Caki2 (cell line): ENCODE measurements at places on chromosomes 5 and 9.
A peak's percentile ranks its signal among the peaks of the same experiment; 100 is the strongest.

GRCh38 chr9:34371886-34372466, 4.7 kb downstream of the MYORG start:
- DNase-seq, result no peak

- DNase-seq, result no peak
Observed at GRCh38 chr9:68668127-68668526, 36.9 kb upstream of the PIP5K1B start.

GRCh38 chr9:107847978-107848964, 358.7 kb upstream of the KLF4 start:
- no peak for DNase-seq

GRCh38 chr5:135242021-135242865, 156.8 kb downstream of the MACROH2A1 start:
- DNase-seq, result no peak

DNA sequence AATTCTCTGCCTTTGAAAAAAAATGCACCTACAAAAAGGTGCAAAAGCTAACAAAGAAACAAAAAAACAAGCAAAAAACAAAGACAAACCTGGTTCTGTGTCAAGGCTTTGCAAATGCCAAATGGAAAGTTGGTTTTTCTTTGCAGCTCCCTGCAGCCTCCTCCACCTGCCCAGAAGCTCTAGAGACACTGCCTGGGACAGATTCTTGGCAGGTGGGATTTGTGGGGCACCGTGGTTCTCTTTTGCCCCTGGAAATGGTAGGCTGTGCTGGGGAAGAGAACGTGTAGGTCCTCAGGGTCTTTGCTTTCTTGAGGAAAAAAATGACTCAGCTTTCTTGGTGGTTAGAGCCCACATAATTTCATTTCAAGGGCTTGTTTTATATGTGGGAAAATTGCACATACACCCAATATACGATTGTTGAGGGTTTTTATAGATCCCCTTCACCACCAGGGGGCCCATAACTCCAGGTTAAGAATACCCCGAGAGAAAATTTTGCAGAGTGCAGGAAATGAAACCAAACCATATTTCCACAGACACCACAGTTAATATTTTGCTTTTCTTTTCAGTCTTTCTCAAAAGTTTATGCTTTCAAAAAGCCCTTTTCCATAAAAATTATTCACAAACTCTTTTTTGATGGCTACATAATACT, 58.7 kb downstream of the NXNL2 start:
- no peak for DNase-seq

- peak; percentile 75 for DNase-seq
Observed at GRCh38 chr5:123708074-123708806, 196.3 kb downstream of the CSNK1G3 start.

- DNase-seq, result no peak
Observed at GRCh38 chr9:13939701-13940490, 374.0 kb downstream of the NFIB start.

DNA sequence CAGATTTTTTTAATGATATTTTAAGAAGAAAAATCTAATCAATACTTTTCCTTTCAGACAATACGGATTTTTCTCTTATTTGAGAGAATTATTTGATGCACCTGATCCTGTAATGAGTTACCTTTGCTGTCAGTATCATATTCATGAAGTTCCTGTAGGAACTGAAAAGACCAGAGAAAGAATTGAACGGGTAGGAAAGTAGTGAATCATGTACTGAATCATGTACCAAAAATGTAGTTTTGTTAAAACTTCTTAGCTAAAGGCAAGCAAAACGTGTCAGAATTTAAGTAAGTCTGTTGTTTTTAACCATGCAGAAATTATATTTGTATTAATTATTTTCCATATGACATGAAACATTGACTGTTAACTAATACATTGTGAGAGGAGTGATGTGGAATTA, 56.6 kb downstream of the SMC5 start:
- DNase-seq, result no peak

DNA sequence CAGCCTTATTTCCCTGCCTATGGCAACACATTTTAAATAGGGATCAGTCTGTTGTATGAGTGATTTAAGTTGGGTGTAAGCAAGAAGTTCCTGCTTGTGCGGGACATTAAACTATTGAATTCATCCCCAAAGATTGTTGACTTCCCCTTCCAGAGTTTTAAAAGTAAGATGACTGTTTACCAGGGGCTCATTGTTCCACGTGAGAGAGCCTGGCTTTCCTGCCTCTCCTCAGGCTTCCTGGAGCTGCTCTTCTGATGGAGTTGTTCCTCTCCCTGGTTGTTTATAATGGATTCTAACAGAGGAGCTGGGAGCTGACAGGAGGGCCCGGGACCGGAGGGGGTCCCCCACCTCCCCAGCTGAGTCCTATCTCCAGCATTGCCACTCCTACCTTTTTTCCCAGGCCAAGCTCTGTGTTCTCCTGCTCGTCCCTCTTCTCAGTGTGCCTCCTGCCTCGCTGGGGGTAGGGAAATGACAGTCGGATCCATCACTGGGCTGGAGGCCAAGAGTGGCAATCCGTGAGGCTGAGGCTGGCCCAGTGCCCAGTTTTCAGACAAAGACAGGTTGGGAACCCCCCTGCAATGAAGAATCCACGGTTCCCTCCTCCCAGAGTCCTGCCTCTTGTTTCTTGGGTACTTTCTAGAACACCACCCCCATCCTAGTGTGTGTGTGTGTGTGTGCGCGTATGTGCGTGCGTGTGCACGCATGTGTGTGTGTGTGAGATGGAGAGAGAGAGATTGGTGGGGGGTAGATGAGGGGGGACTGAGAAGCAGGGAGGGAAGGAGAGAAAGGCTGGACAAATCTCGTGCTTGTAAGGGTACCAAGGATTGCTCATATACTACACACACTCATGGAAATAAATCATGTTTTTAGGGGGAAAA, 123.7 kb upstream of the NFIB start:
- DNase-seq, result no peak

DNA sequence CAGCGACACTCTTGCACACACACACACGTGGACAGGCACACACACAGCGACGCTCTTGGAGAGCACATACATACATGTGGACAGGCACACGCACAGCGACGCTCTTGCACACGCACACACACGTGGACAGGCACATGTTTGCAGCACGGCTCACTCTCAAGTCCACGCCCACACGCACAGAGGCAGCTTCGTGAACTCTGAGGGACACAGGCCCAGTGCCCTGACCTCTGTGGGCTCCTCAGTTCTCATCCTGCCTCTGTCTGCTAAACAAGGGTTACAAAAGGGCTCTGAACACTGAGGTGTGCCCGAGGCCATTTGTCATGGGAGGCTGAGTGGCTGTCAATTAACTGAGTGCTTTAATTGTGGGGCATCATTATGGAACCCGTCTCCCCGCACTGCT, 558.8 kb upstream of the ADAMTS16 start:
- no peak for DNase-seq

- no peak for DNase-seq
Observed at GRCh38 chr5:139848508-139849100, 53.0 kb downstream of the PSD2 start.

- DNase-seq, result peak; percentile 5
Observed at GRCh38 chr9:116647515-116647809, 39.6 kb upstream of the TRIM32 start.

GRCh38 chr5:123610665-123611405, 98.9 kb downstream of the CSNK1G3 start:
- DNase-seq, result peak; percentile 31

GRCh38 chr5:124527220-124527991, 219.0 kb downstream of the ZNF608 start:
- DNase-seq, result no peak

GRCh38 chr5:177113566-177114424, 19.8 kb upstream of the NSD1 start:
- peak; percentile 76 for DNase-seq

GRCh38 chr5:72605632-72606031, 98.4 kb upstream of the ZNF366 start:
- no peak for DNase-seq

DNA sequence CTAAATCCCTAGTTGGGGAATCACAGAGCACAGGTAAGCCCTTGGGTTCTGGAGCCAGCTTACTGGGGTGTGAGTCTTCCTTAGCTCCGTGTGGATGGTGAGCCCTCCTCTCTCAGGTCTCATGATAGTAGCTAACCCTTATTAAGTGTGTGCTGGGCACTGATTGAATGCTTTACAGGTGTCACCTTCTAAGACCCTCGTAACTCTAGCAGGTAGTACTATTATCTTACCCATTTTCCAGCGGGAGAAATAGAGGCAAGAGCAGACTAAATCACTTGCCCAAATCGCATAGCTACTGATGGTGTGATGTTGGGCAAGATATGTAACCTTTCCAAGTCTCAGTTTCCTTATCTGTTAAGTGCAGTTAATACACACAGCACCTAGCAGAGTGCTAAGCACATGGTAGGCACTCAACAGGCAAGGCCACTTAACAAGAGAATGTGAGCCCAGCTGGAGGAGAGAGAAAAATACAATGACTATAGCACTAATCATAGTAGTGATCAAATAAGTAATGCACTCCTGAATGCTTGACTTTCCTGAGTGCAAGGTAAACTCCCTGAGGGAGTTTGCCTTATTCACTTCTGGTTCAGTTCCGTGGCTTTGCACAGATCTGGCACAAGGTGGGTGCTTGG, at the start of gene DCANP1:
DCANP1 (minus strand) TSS at position 51 of the 632 bp plus-strand sequence. CDS start 240 bp downstream, outside the sequence.
- DNase-seq, result no peak

GRCh38 chr5:167814828-167815227, 476.6 kb upstream of the WWC1 start:
- DNase-seq, result peak; percentile 25

DNA sequence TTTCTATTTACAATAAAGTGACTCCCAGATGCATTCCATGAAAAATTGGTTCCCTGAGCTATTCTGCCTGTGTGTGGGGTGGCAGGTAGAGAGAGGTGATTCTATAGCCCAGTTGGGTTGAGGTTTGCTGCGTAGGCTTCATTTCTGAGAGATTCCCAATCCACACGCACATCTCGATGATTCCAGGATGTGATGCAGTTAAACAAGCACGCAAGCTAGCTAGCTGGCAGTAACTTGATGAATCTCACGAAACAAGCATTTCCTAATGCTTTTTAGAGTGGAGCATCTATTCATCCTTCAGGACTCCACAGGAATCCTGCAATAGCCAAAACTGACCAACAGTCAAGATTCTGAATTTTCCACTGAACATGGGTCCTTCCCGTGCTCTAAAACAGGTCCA, 43.8 kb upstream of the CER1 start:
- no peak for DNase-seq

DNA sequence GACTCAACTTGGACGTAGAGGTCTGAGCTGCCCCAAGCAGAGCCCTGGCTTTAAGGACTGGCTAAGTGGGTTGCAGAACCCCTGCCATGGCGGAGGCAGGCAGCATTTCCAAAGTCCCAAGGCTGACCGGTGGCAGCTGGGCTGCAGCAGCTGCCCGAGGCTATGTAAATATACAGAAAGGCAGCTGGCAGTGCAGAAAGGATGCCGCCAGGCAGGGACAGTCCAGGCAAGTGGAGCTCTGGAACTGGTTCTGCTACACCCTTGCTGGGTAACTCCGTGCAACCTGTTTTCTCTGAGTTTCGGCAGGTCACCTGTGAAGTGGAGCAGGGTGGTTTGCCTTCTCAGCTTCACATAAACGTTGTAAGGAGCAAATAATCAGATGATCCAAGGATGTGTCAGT, 46.0 kb downstream of the SHB start:
- DNase-seq, result no peak

DNA sequence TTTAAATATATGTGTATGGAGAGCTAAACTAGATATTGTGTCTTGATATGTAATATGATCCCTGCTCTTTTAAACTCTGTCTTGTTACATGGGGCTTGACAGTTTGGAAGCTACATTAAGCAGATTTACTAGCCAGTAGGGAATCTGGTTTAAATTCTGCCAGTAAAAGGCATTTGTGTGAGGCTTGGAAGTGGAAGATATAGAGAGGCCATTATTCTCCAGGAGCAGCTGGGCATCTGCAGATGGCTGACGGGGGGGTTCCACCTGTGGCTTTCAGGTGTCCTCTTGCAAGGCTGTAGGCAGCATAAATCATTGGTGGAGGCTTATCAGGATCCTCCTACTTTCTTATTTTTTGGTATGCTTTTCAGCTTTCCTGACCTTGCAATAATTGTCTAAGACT, 179.1 kb upstream of the FBXL7 start:
- no peak for DNase-seq

- peak; percentile 23 for DNase-seq
Observed at GRCh38 chr5:64566310-64566916, 60.6 kb downstream of the RGS7BP start.

- DNase-seq, result no peak
Observed at GRCh38 chr9:126392662-126393371, 66.2 kb downstream of the MVB12B start.

DNA sequence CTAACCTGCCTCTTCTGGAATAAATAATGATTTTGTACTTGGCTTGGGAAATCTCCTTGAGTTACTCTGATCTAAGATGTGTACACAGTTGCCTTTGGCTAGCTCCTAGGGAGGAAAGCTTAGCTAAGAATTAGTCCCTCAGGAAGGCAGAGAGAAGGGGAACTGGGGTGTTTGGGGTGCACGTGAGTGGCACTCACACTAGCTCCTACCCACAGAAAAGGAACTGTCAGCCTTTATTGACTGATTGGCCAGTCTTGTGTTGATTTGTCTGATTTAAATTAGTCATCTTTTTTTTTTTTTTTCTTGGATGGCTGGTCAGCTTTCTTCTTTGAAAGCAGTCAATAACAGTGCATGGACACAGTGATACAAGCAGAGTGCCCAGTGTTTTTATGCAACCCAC, 107.7 kb downstream of the DMRT2 start:
- no peak for DNase-seq

GRCh38 chr5:117161718-117162335, 587.2 kb upstream of the SEMA6A start:
- DNase-seq, result no peak

- DNase-seq, result no peak
Observed at GRCh38 chr5:136149891-136150290, 17.2 kb downstream of the SMAD5 start.

DNA sequence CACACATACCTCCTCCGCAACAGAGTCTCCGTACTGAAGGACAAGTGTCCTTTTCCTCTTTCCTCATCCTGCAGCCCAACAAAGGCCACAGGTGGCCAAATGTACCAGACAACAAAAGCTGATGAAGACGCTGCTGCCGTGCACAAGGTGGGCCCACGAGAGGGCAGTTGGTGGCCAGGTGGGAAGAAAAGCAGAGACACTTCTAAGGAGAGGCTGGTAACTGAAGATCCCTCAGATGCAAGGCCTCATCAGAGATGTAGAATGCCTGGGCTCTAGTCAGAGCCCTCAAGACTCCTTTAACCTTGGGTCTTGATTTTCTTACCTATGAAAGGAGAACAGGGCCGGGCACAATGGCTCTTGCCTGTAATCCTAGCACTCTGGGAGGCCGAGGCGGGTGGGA, 75.7 kb downstream of the NRG2 start:
- no peak for DNase-seq

GRCh38 chr9:117704597-117704996, 394 bp downstream of the TLR4 start:
- no peak for DNase-seq

GRCh38 chr9:118883411-118883810, 485.8 kb downstream of the BRINP1 start:
- DNase-seq, result no peak
